ENCODE measurements at places on chromosomes 13 and 19.

GRCh38 chr19:45514376-45515051 lies 7.2 kb downstream of the VASP start:
- DNase-seq, result no peak

DNA sequence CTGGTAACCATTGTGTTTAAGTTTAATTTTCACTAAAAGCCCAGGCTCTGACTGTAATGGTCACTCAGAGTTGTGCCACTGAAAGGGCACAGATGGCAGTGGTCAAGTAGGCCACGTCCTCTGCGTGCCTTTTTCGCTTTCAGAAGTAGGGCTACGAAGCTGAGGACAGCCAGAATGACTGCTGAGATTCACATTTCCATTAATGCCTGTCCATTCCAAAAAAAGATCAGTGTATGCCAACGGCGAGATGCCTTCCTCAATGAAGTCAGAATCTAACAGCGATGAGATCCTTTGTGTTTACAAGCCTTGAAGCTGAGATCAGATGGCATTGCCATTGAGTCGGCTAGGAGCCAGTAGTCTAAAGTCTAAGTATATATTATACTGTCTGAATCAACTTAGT lies 311.3 kb downstream of the FGF14 start:
- DNase-seq, result no peak

GRCh38 chr13:79112016-79112415 lies 294.0 kb downstream of the RBM26 start:
- no peak for DNase-seq

DNA sequence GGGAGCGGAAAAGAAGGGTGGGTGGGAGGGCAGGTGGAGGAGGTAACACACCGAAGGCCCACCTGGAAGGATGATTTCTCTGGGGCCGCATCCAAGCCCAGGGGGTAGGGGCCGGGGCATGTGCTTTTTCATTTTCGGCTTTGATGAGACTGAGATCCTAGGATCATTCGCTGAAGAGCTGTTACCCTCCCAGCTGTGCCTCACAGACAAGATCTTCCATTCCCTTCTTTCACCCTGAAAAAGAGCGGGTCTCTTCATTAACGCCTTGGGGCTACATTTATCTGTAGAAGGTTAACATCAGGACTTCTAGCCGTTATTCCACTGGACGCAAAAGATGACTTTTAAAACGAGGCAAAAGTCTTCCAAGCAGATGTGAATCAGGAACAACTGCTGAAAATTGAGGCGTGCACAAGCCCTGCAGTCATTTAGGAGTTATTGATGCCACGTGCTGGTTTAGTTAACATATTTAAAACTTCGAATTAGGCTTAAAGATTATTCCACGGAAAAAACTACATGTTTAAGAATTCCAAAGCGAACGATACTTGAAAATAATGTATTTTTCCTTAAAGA lies 1.1 kb downstream of the LMO7 start:
- DNase-seq, result no peak

GRCh38 chr13:26051231-26051656 lies 572 bp downstream of the SHISA2 start:
- no peak for DNase-seq
